Activated CD8-positive, alpha-beta memory T cell treated with anti-CD3 and anti-CD28 coated beads for 4 hours (primary cell): ENCODE measurements at places on chromosomes 12 and 14.

- DNase-seq, result no peak
These were observed 12.2 kb downstream of the MMP14 start for GRCh38 chr14:22848351-22849164.

DNA sequence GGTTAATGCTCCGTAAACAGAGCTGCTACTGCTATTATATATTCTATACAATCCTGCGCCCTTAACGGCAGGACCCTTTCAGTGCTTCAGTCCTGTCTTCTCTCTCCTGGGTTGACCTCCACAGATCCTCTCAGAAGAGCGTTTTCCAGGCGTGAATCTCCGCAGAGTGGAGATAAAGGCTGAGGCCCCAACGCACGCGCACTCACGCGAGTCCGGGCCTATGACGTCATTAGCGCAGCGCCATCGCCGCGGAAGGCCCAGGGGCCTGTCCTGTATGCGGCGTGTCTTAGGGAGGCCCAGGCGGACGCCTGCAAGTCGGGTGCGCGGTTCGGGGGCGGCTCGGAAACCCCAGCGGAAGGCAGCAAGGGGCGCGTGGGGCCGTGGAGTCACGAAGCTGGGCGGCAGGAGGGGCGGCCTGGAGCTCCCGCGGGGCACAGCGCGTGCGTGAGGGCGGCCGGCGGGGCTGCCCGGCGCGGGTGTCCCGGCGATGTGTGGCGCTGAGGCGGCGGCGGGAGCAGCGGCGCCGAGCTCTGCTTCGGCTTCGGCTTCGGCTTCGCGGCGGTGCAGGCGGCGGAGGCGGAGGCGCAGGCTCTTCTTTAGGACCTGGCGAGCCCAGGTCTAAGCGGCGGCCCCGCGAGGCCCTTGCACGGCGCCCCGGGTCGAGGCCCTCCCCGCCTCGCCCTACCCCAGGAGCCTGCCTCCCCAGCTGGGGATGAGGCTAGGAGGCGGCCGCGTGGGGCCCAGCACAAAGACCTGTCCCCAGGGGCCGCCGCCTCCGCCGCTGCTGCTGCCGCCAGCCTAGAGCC, at the start of gene MAPKAPK5:
Gene MAPKAPK5 (plus strand): TSS at position 479 of the 806 bp plus-strand sequence. CDS start 506 bp downstream, outside the sequence.
- DNase-seq, result peak; percentile 97

GRCh38 chr12:11884706-11885105, 186.0 kb upstream of the BCL2L14 start:
- DNase-seq, result no peak

- no peak for DNase-seq
These were observed 134.1 kb upstream of the KRAS start for GRCh38 chr12:25384893-25385248.

- DNase-seq, result no peak
These were observed 24.9 kb upstream of the BCDIN3D start for GRCh38 chr12:49867570-49868341.

DNA sequence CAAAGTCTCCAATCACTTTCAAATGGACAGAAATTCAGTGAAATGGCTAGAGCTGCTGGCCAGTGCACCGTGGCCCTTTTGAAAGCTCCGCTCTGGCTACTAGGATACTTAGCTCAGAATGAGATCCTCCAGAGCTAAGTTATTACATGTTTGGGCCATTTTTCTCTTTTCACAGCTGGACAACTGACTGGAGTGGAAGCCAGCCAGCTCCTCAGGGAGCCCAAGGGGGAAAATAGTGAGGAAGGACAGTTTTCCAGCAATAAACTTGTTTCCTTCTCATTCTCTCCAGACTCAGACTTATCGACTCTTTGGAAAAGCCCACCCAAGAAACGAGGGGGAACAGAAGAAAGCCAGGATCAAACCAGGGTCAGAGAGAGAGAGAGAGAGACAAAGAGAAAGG, 266.0 kb downstream of the KSR2 start:
- no peak for DNase-seq

GRCh38 chr12:49503674-49504180, 35.1 kb upstream of the KCNH3 start:
- DNase-seq, result no peak

DNA sequence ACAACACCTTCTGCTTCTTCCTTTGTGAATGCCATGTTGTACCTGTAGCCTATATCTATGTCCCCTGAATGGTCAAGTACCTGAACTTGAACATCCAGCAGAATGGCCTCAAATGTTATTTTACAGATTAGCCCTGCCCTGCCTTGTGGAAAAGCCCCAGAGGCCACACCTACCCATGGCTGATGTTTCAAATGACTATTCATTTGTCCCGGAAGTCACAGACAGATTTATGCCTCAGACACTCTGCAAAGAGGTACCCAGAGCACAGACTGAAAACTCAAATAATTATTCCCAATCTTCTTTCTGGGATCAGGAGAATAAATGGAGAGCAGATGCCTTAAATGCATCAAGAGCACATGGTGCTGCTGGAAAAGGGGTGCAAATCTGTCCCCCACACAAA, 13.0 kb upstream of the DPF3 start:
- no peak for DNase-seq

DNA sequence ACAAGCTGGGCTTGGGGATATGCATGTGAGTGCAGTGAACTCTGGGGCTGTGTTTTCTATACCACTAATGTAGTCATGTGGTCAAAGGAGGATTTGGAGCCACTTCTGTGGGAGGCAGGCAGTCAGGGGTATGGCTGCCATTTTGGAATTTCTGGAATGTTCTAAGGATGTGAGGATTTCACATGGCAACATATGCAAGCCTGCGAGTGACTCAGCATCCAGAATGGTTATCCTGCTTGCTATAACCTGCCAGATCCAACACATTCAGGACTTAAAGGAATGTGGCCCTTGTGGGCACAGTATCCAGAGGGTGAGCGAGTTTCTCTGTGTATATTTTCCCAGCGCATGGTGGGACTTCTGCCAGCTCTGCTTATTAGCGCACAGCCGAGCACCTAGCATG, 249.2 kb upstream of the PWP1 start:
- no peak for DNase-seq

- no peak for DNase-seq
These were observed 794.1 kb downstream of the BCL11B start for GRCh38 chr14:98477935-98478334.
